Esophagus squamous epithelium (tissue), 5 donors: ENCODE measurements at places on chromosomes 4 and X.

- DNase-seq = no peak
Measured at GRCh38 chr4:94523617-94524016, 71.9 kb downstream of the PDLIM5 start.

- DNase-seq = no peak
Measured at GRCh38 chr4:89072921-89073320, 15.9 kb upstream of the FAM13A start.

DNA sequence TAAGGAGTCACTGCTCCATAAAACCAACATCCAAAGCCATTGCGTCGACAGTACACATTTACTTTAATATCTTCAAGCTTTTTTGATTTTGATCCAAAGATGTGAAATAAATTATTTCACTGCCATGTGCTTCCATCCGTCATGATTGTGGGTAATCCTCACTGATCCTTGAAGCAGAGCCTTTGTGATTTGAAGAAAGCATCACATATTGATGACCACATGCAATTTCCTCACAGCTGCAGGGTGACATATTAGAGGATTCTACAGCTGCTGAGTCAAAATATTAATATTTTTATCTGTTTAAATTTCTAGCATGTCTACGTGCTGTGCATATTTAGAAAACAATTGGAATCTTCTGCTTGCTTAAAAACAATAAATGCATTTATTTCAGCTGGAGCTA is 196.8 kb upstream of the ANXA3 start:
- no peak for DNase-seq

GRCh38 chrX:102498732-102499131 is 17.8 kb downstream of the TMSB15A start:
- no peak for DNase-seq

DNA sequence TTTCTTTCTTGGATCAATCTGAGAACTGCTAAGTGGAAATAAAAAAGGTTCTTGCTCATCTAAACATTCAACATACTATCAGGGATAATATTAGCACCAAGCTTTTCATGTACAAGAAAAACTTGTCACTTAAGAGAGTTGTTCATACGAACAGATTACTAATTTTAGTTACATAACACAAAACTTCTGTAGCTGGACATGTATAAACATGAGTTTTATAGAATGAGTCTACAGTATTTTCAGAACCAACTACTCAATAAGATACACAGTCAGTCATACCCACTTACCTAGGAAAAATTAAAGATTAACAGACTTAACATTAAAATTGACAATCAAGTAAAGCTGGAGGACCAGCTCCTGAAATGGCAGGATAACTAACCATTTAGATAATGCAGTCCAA is 540.1 kb upstream of the FAM241A start:
- no peak for DNase-seq

DNA sequence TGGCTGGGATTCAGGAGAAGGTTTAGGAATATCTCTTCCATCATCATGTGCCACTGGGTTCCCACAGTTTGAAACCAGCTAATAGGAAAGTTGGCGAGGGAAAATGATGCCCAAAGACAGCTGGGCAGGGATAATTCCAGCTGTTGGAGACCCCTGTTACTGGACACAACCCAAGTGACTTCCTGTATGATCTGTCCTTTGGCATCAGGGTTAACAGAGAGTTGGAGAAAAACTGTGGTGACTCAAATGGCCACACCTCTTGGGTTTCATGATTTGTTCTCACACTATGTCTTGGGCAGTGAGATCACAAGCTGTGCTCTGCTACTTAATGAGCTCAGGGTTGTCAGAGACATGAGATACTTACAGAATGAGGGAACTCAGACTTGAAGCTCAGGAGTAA is 3.8 kb downstream of the FGF16 start:
- DNase-seq = no peak

- no peak for DNase-seq
Measured at GRCh38 chr4:118175506-118175905, 141.2 kb downstream of the NDST3 start.

DNA sequence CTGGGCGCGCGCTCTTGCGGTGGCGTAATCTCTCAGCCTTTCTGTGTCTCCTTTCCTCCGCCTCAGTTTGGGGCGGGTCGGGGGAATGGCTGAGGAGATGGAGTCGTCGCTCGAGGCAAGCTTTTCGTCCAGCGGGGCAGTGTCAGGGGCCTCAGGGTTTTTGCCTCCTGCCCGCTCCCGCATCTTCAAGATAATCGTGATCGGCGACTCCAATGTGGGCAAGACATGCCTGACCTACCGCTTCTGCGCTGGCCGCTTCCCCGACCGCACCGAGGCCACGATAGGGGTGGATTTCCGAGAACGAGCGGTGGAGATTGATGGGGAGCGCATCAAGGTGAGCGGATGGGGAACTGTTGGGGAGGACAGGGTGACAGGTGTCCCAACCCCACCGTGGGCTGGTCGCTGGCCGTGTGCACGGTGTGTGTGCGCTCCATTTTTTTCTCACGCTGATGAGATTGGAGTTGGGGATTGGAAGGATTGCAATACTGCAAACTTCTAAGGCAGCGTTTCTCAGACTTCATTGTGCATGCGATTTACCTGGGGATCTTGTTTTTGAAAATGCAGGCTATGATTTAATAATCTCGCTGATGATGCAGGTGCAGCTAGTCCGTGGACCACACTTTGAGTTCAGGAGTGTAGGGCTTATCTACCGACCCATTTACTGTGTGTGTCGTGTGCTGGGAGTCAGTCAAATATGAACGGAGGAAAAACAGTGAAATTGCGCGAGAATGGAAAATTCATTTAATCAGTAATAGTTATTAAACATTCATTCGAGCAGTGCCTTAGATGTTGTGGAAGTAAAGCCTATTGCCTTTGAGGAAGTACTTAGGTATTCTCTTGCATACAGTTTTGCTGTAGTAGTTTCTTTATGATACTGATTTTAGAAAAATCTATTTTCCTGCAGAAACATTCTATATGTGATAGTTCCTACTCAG is at the start of gene RAB33B:
RAB33B (plus strand) TSS at position 11 of the 935 bp plus-strand sequence; CDS start at position 86, 75 bp downstream.
- no peak for DNase-seq

DNA sequence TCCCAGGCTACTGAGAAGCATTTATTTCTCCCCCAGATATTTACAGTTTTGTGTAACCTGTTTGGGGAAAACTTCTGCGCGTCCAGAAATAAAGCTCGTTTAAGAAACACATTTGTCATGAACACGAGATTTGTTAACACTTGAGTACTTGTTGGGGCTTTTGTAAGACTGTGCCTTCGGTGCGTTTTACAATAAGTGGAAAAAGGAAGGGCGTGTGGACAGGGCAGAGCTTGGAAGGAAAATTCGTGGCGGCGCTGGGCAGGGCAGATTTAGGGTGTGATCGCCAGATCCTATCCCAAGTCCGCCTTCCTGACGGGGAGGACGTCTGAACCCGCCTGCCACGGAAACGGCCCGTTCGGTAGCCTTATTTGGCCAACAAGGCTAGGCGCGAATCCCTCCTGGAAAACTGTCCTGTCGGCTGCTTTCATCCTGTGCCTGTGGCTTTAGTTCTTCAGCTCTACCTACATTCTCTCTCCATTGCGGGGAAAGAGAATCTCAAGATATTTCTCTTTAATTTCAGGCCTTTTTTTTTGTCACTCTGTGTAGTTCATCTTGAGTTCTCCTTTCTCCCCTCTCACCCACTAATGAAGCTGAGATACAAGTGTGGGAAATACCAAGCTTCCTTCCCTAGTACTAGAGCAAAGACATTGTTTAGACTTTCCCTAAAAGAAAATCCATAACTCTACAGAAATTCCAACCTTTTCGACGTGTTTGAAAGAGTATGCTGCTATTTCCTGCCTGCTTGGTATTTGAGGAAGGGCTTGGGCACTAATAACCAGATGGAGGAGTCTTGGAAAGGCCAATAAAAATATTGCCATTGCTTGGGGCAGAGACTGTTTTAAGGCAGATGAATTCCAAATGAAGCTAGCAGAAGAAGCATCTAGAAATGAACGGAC is 982 bp downstream of the PDLIM5 start:
- peak; percentile 5 for DNase-seq
